ENCODE measurements at places on chromosomes 7 and 10. TPM values are rescaled to one million over a fixed set of nuclear protein-coding genes. Genes with fewer than 3 reads are reported as not detected.

Gene CRHR2
- 0.15 TPM for total RNA-seq

DNA sequence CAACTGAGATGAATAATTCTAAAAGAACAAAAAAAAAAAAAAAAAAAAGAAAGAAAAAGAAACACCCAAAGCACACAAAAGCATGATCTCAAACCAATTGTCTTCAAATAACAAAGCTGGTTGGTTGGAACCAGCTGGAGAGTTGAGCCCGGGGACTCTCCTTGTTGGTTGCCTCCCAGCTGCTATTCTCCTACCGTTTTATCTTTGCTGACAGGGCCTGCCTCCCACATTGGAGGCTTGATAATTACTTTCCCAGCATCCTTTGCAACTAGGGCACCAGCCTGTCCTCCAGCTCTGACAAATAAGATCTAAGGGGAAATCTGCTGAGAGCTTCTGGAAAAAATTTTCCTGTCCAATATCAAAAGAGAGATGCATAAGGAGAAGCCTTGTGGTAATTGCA, 6.8 kb downstream of the PON1 start:
- no peak for ATAC-seq

Gene MORN4
- 2.6 TPM for total RNA-seq

GRCh38 chr7:139071680-139072079, 35.8 kb upstream of the ZC3HAV1L start:
- ATAC-seq = no peak

Gene COBL
- 30.1 TPM for total RNA-seq

Gene GRM3
- total RNA-seq = not detected

Gene AFAP1L2
- total RNA-seq = 20.8 TPM

Gene LIPK
- total RNA-seq = not detected

Measured in gastroesophageal sphincter (tissue), 4 donors.